ENCODE measurements at places on chromosomes 7 and 10. TPM values are rescaled to one million over a fixed set of nuclear protein-coding genes. Genes with fewer than 3 reads are reported as not detected.

SLK gene
- 71.0 TPM for total RNA-seq

GRCh38 chr10:109534193-109534592 is 389.1 kb downstream of the XPNPEP1 start:
- no peak for DNase-seq

GRCh38 chr7:151201751-151202150 is 8.5 kb downstream of the H2BK1 start:
- DNase-seq, result no peak

- DNase-seq, result no peak
Measured at GRCh38 chr7:50851451-50851850, 68.8 kb upstream of the GRB10 start.

Data from posterior vena cava (tissue), 2 donors.